ENCODE measurements at places on chromosomes 7 and 10.

- no peak for DNase-seq
These were observed 786.6 kb downstream of the LRMDA start for GRCh38 chr10:76218035-76218434.

- no peak for DNase-seq
These were observed 104.7 kb upstream of the KLF14 start for GRCh38 chr7:130838738-130839137.

- no peak for DNase-seq
These were observed 17.5 kb upstream of the JAKMIP3 start for GRCh38 chr10:132048294-132048667.

- DNase-seq, result no peak
These were observed 332.7 kb upstream of the MGMT start for GRCh38 chr10:129134371-129134770.
